ENCODE measurements at places on chromosomes 13 and 19.

GRCh38 chr13:109200556-109200955 lies 571.1 kb downstream of the MYO16 start:
- no peak for DNase-seq

GRCh38 chr13:49292742-49293486 lies 45.2 kb downstream of the CDADC1 start:
- DNase-seq: no peak

DNA sequence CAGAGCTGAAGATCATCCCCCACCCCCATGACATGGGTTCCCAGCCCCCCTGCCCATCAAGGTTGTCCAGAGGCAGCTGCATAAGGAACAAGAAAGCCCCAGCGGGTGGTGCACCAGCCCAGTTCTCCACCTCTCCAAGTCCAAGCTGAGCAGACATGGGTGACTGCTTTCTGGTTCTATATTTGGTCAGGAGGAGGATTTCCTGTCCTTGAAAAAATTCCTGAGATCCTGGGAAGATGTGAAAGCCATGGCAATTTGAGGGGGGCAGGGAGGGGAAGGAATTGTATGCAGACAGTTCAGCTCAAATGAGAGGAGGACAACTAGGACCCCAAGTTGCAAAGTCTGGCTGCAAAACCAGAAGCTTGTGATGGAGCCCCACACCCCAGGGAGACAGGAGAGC lies 55.4 kb upstream of the ADGRE5 start:
- peak; percentile 33 for DNase-seq

DNA sequence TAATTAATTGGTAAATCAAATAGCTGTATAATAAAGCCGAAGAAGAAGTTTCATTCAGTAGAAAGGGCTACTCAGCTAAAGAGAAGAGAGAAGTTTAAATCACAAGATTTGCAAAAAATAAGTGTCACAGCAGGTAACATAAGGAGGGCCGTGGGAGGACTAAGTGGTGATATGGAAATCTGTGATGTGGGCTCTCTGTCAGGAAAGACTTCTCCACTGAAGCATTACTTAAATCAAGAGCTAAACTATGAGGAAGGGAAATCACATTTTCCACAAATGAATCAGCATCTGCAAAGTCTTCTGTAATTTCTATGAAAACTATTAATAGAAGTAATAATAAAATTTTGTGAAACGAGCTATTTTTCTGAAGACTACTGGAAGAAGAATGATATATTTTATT lies 153.8 kb downstream of the PCDH9 start:
- DNase-seq: no peak

DNA sequence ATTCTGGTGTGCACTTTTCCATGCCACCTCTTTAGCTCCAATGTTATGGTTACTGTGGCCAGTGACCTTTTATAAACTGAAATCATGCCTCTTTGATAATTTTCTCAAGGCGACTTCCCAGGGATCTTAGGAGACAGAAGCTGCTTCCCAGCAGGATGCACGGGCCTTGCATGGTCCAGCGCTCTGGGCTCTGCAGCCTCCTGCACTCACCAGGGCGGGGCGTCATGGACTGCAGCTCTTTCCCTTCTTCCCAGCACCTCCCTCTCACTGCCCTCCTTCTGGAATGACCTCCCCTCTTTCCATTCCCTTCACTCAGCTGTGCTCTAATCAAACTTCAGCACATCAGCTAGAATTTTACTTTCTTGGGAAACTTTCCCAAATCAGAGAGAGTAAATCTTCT lies 318.3 kb downstream of the IRS2 start:
- no peak for DNase-seq

DNA sequence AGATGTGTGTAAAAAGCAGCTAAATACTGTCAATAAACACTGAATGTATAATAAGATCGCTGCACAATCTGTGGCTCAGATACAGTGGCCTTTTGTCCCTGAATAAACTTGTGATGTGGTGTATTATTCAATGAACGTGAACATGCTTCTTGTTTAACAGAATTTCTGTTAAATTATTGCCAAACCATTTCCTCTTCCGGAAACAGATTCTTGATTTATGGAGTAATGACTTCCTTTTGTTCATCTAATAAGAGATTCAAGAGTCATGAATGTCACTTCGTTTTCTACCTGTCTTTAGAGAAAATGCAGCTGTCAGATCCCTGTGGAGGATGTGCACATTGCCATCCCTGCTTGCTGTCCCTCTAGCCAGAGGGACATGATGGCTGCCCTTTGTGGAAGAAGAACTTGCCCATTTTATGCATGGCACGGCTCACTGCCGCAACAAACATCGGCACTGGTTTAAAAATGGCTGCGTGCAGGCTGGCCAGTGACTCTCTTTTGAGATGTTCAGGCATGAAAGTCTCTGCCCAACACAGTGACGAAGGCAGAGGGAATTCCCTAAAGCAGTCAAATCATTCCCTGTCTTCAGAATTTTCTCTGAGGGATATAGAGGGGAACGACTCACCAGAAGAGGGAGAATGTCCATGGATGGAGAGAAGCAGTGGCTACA lies 3.1 kb upstream of the TNFSF13B start:
- DNase-seq: no peak

- no peak for DNase-seq
These were observed 7.3 kb downstream of the NWD1 start for GRCh38 chr19:16726916-16727315.

GRCh38 chr13:51595416-51595815 lies 11.2 kb downstream of the WDFY2 start:
- no peak for DNase-seq

DNA sequence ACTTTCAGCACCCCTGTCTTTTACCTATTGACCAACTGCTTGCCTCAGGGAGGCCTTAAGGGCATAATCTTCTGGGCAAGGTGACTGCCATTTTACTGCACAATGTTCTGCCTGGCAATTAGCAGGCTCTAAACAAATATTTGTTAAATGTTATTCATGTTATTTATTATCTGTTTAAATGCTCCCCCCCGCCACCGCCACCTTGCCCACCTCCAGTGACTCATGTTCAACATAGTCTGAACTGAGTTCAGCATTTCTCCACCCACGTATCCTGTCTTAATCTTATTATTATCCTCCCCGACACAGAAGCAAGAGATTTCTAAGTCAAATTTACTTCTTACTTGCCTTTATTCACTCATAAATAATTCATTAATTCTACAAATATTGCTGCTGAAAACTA lies 144.8 kb downstream of the LIG4 start:
- DNase-seq: no peak

- peak; percentile 16 for DNase-seq
These were observed 4.6 kb downstream of the TM9SF2 start for GRCh38 chr13:99505814-99506269.

DNA sequence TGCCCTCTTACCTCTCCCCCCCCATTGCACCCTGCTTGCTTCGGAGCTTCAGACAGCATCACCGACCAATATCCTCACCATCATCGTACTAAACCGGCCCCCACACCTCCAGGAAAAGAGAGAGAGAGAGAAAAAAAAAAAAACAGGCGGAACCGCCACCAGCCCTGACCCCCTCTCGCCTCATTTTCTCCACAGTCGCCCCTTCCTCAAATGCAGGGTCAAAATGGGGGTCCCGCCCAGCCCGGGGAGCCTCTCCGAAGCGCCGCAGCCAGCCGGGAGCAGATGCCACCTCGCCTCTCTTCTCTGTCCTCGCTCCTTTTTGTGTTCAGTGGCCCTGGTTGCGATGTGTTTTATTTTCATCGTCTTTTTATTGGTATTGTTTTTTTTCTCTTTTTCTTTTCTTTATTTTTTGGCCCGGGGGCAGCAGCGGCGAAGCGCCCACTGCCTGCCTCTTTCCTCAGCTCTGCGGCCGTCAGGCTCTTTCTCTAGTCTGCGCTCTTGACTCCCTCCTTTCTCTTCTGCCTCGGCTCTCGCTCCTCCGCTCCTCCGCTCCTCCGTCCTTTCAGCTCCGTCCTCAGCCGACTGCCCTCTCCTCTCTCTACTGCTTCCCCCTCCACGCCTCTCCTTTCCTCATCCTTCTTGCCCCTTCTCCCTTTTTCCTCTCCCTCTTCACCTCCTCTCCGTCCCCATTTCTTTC lies 41.4 kb downstream of the DEDD2 start:
- DNase-seq: peak; percentile 51

DNA sequence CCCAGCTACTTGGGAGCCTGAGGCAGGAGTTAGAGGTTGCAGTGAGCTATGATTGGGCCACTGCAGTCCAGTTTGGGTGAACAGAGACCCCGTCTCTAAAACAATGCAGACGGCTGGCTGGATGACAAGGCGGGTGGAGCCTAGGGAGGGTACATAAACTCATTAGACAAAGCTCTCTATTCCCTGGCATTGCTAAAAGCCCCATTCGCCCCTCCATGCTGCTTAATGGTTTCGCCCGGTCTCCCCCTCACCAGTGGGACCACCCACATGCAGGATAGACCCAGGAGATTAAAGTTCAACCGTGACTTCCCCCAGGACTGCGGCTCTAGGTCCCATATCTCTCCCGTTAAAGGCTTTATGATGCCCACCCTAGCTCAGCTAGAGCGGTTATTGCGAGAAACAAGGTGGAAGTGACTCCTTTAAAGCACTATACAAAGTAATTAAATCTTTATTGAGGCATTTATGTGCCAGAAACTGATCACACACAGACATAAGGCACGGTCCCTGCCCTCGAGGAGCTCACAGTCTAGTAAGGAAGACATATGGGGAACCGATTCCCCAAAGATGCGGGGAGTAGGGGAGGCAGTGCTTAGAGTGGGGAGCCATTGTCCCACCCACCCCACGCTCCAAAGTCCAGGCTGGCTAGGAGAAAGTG lies 4.9 kb downstream of the LYPD3 start:
- DNase-seq: no peak

GRCh38 chr19:8208922-8209461 lies at the start of gene CERS4:
Gene CERS4, plus strand, starts transcription at chr19:8209370. Its CDS starts 41,707 bp downstream, at chr19:8251077.
- DNase-seq: peak; percentile 25

DNA sequence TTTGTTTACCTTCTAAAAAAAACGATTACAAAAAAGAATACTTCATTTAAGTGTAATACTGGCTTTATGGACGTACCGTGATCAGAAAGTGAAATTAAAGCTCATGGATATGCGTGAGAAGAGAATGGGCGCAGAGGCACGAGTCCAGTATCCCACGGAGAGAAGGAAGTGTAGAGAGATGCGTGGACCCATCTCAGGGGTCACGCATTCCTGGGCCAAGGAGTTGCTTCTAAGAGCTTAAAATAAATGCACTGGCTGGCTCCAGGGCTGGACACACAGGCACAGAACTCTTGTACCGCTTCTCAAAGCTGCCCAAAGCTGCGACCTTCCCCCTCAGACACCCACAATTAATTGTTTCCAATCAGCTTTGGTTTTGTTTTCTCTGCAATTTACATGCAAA lies 8.7 kb upstream of the SPC24 start:
- no peak for DNase-seq

GRCh38 chr13:62320129-62321108 lies 904.8 kb upstream of the PCDH20 start:
- DNase-seq: peak; percentile 1

GRCh38 chr19:53365899-53366493 lies 491 bp downstream of the ZNF525 start:
- DNase-seq: no peak

GRCh38 chr13:110913322-110914080 lies 1.4 kb downstream of the ANKRD10 start:
- DNase-seq: no peak

DNA sequence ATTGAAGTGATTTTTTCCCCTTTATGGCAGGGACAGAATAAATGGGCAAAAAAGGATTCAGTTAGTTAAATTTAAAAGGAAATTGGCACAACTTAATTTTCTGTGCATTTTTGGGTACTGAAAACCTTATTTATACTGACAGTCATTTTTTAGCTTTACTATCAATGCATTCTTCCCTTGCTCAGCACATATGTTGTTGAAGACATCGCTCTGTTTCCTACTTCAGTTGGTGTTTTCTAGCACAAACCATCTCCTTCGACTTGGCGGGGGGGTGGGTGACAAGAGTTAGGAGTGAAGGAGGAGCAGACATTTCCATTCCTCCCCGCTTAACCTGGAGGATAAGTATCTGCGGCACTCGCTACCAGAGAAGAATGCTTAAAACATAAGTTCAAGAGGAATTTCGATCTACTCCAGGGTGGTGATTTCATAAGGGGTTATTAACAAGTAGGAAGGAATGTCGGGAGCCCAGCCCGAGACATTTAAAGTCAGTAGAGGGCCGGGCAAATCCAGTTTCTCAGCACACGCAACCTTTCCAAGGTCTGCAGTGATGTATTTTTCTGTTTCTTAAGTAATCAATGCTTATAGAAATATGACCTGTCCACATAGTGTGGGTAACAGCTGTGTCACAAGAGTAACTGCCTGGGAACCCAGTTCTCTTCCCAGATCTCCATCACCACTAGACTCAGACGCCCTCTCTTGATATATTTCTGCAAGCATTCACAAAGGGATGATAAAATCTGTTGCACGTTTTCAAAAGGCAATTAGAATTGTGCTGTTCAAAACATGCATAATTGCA lies 525.8 kb downstream of the MYO16 start:
- DNase-seq: no peak

GRCh38 chr13:33577007-33577406 lies 240.9 kb upstream of the RFC3 start:
- no peak for DNase-seq

- no peak for DNase-seq
These were observed 4.3 kb downstream of the GAMT start for GRCh38 chr19:1396768-1397679.

GRCh38 chr13:78602561-78603239 lies 652 bp downstream of the POU4F1 start:
- no peak for DNase-seq

DNA sequence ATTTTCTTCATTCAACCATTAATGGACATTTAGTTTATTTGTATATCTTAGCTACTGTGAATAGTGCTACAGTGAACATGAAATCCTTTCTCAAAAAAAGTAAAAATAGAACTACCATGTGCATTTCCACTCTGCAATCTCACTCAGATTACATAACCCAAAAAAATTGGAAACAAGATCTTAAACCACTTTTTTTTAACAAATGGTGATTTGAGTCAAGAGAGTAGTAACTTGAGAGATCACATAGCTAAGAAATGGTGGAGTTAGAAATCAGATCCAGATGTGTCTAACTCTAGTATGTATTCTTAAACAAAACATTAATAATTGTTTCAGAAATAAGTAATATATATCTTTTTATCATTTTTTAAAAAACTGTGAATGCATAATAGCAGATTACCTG lies 318.3 kb upstream of the SGCG start:
- no peak for DNase-seq

DNA sequence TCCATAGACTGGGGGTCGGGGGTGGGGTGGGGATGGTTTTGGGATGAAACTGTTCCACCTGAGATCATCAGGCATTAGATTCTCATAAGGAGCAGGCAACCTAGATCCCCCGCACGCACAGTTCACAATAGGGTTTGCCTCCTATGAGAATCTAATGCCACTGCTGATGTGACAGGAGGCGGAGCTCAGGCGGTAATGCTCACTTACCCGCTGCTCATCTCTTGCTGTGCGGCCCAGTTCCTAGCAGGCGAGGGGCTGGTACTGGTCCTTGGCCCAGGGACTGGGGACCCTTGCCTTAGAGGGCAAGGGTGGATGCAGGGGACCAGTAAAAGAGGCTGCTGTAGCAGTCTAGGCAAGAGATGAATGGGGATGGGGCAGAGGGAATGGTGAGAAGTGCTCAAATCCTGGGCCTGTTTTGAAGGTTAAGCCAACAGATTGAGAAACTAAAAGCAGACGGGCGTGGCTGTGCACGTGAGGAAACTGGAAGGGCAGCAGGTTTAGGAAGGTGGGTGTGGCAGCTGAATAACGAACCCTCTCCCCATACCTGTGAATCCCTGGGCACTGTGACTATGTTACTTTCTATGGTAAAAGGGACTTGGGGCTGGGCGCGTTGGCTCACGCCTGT lies 1.5 kb upstream of the ERICH4 start:
- DNase-seq: no peak

- DNase-seq: peak; percentile 4
These were observed 483.0 kb upstream of the NBEA start for GRCh38 chr13:34458756-34459715.

Data from A549 (cell line).